WTC11 (cell line): ENCODE measurements at places on chromosomes 3 and 15.

DNA sequence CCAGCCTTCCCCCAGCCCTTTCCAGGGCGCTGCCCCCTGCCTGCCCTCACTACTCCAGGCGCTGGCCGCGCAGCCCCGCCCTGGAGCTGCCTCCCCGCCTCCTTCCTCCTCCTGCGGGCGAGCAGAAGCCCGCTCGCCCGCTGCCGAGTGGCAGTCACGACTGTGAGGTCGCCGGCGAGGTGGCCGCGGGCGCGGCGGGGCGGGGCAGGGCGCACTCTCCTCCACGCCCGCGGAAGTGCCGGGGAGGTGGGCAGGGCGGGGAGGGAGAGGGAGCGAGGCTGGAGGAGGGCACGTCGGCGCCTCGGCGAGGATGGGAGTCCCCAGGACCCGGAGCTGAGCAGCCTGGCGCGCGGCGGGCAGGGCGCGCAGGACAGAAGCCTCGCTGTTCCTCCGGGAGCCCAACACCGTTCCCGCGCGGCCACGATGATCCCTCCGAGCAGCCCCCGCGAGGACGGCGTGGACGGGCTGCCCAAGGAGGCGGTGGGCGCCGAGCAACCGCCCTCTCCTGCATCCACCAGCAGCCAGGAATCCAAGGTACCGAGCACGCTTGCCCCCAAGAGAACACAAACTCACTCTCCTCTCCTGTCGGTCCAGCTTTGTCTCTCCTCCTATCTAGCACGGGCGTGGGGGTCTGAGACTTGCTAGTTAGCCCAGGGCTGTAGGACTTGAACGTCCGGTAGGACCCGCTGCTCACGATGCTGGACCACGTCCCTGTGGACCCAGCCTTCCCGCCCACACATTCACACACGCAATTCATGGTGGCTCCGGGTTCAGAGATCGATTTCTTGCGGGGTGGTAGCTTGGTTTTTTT, at the start of gene STAC:
TSS of gene STAC (plus strand) at position 284 of the 811 bp plus-strand sequence. CDS start at position 424, 140 bp downstream.
- peak; percentile 63 for DNase-seq

DNA sequence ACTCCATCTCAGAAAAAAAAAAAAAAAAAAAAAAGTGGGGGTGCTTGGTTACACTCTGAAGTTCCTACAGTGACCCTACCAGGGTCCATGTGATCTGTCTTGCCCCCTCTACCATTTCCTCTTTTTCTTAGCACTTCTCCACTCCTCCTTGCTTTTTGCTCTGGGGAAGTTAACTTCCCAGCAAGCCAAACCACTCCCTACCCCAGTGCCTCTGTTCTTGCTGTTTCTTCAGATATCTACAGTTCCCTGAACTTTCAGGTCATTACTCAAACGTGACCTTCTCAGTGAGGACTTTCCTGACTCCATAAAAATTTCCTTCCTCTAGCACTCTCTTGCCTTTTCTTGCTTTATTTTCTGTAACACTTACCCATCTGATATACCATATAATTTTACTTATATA, 61.1 kb upstream of the GCNT3 start:
- no peak for DNase-seq

GRCh38 chr3:21704796-21705195, 46.2 kb downstream of the ZNF385D start:
- DNase-seq = no peak

GRCh38 chr3:17481116-17481515, 261.3 kb downstream of the TBC1D5 start:
- DNase-seq = no peak

- no peak for DNase-seq
These were observed 83.3 kb downstream of the TMEM108 start for GRCh38 chr3:133121450-133121849.

- DNase-seq = no peak
These were observed 38.2 kb upstream of the FAM3D start for GRCh38 chr3:58704745-58705144.

DNA sequence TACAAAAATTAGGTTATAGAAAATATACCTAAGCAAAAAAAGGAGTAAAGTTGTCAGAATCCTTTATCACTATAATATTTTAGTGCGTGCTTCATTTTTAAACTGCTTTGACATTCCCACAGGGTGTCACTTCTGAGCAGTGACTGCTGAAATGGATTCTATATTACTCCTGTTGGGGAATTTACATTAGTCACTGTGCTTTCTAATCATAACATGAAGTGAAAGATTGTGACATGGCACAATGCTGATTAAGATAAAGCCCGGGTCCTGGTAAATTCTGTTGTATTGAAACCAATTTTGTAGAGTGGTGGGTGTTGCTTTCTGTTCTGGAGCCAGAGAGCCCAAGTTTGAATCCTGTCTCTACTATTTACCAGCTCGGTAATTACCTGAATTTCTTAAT, 36.4 kb upstream of the EHHADH start:
- no peak for DNase-seq

GRCh38 chr15:51580385-51580784, 42.2 kb downstream of the DMXL2 start:
- DNase-seq = no peak

DNA sequence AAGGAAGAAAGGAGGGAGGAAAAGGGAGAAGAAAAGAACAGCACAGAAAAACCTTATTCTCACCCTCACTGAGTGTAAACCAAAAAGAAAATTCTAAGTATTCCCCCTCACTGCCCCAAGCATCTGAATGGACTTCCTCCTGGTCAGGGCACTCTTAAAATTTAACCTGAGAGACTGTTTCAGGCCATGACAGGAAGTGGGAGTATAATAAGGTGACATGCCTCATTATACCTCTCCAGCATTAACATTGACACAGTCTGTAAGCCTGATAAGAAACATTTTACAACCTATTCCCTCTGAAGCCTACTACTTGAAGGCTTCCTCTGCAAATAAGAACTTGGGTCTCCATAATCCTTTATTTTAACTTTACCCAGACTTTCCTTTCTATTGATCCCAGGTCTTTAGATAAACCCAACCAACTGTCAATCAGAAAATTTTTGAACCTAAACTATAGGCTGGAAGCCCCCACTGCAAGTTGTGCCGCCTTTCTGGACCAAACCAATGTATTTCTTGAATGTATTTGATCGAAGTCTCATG, 41.7 kb downstream of the SLCO2A1 start:
- DNase-seq = no peak

GRCh38 chr15:62118520-62119226, 46.4 kb downstream of the C2CD4B start:
- no peak for DNase-seq

- DNase-seq = no peak
These were observed 58.6 kb downstream of the MAP2K5 start for GRCh38 chr15:67601073-67601472.

GRCh38 chr3:42539871-42540714, 37.6 kb downstream of the VIPR1 start:
- DNase-seq = peak; percentile 95

GRCh38 chr15:95169541-95170459, 938.4 kb downstream of the MCTP2 start:
- DNase-seq = no peak

DNA sequence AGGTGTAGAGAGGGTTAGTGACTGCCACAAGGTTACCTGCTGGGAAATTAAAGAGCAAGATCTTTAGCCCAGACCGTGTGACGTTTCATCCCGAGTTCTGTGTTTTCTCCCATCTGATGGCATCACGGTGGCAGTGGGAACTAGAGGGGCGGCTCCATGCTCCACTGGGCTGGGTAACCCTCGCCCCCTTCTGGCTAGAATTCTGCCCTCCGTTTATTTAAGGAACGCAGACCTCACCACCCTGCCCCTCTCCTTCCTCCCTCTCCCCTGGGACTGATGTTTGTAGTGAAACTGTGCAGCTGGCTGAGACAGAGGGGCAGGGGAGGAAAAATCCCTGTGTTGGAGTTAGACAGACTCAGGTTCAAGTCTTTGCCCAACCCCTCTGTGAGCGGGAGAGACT, 65.6 kb downstream of the ITGA11 start:
- peak; percentile 40 for DNase-seq

DNA sequence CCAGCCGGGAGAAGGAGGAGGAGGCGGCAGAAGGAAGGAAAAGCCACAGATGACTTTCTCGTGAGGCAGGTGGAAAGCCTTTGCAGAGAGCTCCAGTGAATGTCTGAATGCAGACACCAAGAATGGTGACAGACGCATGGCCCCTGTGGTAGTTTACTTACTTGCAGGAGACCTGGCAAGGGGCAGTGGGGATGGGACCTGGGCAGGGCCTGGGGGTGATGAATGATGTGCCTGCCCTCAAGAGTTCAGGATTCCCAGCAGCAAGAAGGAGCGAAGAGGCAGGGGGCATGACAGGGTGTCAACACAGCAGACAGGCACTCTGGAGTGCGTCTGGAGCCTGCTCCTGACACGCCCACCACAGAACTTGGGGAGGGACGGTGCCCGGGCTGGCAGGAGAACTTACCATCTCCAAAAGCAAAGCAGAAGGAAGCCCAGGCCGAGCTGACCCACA, 260.5 kb upstream of the LYSMD4 start:
- no peak for DNase-seq

DNA sequence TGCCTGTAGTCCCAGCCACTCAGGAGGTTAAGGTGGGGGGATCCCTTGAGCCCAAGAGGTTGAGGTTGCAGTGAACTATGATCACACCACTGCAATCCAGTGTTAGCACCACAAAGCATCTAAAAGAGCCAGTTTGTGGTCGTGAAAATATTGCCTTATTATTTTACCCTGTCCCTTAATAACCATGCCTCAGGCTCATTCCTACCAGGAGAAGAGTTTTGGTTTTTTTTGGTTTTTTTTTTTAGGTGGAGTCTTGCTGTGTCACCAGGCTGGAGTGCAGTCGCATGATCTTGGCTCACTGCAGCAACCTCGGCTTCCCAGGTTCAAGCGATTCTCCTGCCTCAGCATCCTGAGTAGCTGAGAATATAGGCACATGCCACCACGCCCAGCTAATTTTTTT, 17.9 kb upstream of the AVEN start:
- no peak for DNase-seq

DNA sequence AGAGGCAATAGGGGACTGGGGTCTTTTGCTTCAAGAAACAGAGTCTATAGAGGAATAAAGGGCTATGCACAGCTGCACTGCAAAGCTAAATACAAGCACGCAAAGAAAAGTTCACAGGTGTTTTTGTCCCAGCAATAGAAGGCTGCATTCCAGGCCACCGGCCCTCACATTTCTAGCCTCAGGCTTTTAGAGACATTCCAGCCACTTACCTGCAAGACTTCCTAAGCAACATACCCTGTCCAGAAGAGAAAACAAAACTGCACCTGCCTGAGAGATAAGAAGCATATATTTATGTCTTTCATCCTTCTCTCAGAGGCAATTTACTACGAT, 220.5 kb downstream of the OPA1 start:
- DNase-seq = no peak

GRCh38 chr3:123258811-123259420, 57.2 kb downstream of the SEC22A start:
- DNase-seq = no peak

- no peak for DNase-seq
These were observed 378.3 kb downstream of the IL5RA start for GRCh38 chr3:2731843-2732242.

DNA sequence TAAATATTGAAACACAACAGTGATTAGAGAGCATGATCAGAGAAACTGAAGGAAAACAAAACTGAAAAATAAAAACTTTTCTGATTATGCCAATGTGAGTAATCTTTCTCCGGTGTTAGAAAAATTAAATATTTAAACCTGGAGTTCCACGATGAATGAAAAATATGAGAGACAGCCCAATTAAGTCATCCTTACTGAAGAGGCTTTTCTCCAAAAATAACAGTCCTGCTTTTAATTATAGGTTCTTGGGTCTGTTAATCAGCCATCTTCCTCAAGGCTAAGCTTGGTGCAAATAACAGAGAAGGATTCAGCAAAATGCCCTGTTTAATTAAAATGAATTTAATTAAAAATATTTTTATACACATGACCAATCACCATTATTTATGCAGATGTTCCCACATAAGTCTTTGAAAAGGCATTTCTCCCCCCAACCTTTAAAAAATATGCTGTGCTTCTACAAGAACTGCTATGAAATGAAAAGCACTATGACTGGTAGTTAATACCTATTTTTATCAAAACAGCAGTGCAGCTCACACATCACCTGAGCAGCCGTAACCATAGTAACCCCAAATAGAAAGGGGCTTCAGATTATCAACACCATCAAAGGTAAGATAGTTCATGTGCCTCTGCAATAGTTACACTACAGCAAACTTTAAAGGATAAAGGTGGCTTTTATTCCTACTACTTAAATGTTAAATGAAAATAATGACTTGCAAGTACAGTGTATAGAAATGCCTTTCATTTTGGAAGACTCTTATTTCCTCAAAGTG, 175.7 kb downstream of the SLC9A9 start:
- no peak for DNase-seq

GRCh38 chr3:134607054-134608022, 43.5 kb downstream of the KY start:
- DNase-seq = no peak

DNA sequence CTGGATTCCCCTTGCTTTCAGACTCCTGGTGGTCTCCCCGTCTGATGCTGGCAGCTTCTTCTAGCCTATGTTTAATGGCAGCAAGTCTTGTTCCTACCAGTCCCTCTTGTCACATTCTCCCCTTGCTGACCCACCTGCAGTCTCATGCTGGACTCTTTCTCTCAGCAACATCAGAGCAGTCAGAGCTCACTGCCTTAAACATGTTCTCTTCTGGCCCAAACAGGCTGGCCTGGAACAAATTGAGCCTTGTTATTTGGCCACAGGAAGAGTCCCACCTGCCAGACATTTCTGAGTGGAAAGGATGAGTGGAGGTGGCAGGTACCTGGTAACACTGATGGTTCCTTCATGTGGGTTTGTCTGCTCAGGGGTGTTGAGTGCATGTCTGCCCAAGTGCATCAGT, 59.2 kb upstream of the APEH start:
- no peak for DNase-seq

DNA sequence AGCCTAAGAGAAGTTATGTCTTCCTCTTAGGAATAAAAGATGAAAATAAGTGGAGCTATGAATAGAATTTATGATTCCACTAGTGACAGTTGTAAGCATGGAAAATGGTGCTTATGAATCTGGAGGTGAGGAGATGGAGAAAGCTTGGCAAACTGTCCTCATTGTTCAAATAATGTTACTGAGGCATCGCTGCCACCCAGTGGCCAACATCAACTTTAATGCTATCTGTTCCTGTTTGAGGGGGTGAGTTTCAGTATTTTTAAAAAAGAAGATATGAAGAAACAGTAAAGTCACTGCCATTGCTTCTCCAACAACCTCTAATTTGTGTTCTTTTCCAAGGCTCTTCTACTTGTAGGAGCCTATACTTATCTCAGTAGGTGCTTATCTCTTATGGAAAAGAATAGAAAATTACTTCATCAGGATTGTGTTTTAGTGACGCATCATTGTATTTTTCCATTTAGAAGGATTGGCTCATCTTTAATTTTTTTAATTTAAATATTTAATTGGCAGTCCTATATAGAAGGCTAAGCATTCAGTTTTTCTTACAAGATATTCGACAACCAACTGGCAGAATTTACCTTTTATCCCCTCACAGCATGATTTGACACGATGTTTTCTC, 260.4 kb upstream of the P2RY1 start:
- DNase-seq = peak; percentile 47

GRCh38 chr15:76968306-76968705, 26.6 kb upstream of the PSTPIP1 start:
- no peak for DNase-seq

GRCh38 chr3:60080648-60081047, 1030.8 kb upstream of the CFAP20DC start:
- no peak for DNase-seq

- no peak for DNase-seq
These were observed 156.8 kb upstream of the ICE2 start for GRCh38 chr15:60635507-60636352.
